ENCODE measurements at places on chromosomes 7 and 10.

- no peak for DNase-seq
These were observed 134.4 kb upstream of the LYZL2 start for GRCh38 chr10:30763918-30764317.

DNA sequence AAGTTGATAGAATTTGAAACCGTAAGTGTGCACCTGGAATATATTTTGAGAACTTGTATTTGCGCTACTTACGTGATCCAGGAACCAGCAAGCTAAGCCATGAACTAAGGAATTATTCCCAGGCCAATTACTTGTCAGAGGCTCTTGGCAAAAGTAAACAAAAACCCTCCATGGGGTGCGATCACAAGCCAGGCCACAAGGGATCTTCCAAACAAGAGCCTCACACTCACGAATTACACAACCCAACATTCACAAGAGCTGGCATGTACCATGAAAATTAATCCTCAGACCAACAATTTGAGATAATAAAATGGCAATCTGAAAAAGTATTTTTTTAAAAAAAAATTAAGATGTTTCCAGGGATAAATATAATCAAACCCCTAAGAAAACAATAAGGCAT lies 467.0 kb upstream of the AKR1E2 start:
- no peak for DNase-seq

GRCh38 chr10:16280595-16280994 lies 156.2 kb upstream of the PTER start:
- DNase-seq, result no peak

- DNase-seq, result no peak
These were observed 822 bp downstream of the ZC3HAV1L start for GRCh38 chr7:139034855-139035585.

- DNase-seq, result no peak
These were observed 54.1 kb downstream of the BBS9 start for GRCh38 chr7:33183504-33183903.

DNA sequence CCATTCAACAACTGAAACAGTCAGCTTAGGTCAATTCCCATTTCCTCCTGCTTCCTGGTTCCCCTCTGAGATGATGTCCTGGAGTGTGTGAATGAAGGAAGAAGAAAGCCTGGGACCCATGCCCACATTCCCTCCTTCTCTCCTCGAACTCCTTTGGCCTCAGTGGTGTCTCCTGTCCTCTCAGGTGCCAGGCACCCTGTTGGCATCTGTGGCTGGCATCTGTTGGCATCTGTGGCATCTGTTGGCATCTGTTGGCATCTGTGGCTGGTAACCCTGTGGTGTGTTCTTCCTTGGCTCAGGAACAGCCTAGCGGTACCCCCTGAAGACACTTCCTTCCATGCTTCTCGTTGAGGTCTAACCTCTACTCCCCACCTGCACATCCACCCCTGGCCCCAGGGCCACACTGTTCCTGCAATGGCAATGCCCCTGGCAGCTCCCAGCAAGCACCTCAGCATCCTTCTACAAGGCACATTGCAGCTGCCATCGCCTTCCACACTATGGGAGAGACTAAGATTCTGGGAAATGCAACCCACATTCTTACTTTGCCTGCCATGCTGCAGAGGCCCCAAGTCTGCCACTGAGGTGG lies 114.4 kb upstream of the NEBL start:
- no peak for DNase-seq

- DNase-seq, result peak; percentile 63
These were observed 42.2 kb upstream of the SRGN start for GRCh38 chr10:69045441-69046300.

DNA sequence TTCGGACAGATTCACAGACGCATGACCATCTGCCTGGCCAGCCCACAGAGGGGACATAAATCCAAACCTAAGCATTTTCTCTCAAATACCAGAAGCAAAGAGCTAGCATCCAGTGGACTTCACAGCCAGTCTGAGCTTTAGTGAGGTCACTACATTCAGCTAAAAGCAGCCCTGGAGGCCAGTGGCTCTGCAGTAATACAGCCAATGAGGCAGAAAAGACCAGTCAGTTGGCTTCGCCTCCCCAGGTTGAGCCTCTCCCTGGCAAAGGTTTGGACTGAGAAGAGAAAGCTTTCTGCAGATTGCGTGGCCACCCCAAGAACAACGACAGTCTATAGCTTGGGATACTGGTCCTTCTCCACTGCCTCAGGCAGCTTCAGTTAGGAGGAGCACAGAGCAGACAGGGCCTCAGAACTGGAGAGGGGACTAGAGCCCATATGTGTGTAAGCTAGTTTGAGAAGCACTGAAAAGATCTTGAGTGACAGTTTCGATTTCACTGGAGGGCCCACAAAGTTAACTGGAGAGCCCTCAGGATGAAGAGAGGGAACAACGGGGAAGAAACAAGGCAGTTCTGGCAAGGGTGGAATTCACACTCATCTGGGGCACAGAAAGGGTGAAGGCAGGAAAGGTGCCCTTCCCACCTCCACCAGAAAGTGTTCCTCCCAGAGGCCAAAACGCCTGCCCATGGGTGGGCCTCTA lies 3.8 kb downstream of the WDR91 start:
- DNase-seq, result no peak
